ENCODE measurements at places on chromosomes 4 and X. TPM values are rescaled to one million over a fixed set of nuclear protein-coding genes. Genes with fewer than 3 reads are reported as not detected.

Gene PDGFC
- 4.8 TPM for total RNA-seq

Gene DAPP1
- 24.5 TPM for total RNA-seq

Gene AKAP14
- total RNA-seq = not detected

Gene XPNPEP2
- 0.83 TPM for total RNA-seq

Gene HSFX2
- not detected for total RNA-seq

Gene SRPX
- 0.30 TPM for total RNA-seq

Gene DNAAF6
- total RNA-seq = not detected

Gene AMER1
- 3.8 TPM for total RNA-seq

Gene SPRY1
- total RNA-seq = 17.2 TPM

Gene PRR32
- not detected for total RNA-seq

Gene LAP3
- total RNA-seq = 49.6 TPM

Gene TMEM31
- not detected for total RNA-seq

Gene RBM46
- total RNA-seq = not detected

Gene ALAS2
- total RNA-seq = not detected

Gene MEPE
- total RNA-seq = not detected

Gene MANBA
- 27.0 TPM for total RNA-seq

Gene GRIA3
- total RNA-seq = 0.90 TPM

Gene CXCL3
- total RNA-seq = 1.3 TPM

Gene RBM3
- 319 TPM for total RNA-seq

Gene FRG2
- total RNA-seq = not detected

Gene CXCL11
- not detected for total RNA-seq

Gene SH3RF1
- 0.16 TPM for total RNA-seq

Gene TMSB15A
- not detected for total RNA-seq

Gene GAGE12F
- total RNA-seq = not detected

Gene STPG2
- 0.17 TPM for total RNA-seq

Gene REELD1
- 1.4 TPM for total RNA-seq

Gene AMOT
- total RNA-seq = 2.7 TPM

Gene HGFAC
- total RNA-seq = not detected

Gene TGIF2LX
- total RNA-seq = not detected

Gene PLXNA3
- 66.3 TPM for total RNA-seq

Gene SORCS2
- not detected for total RNA-seq

Gene HSFX3
- not detected for total RNA-seq

Gene FAM149A
- not detected for total RNA-seq

Gene ODAM
- total RNA-seq = not detected

Gene NEUROG2
- total RNA-seq = not detected

Gene SHROOM2
- not detected for total RNA-seq

Gene FAM47A
- total RNA-seq = not detected

Gene TMEM144
- total RNA-seq = 0.50 TPM

Gene PABPC4L
- not detected for total RNA-seq

Gene P2RY10
- total RNA-seq = 78.4 TPM

Gene GLOD5
- total RNA-seq = not detected

Gene PPP3CA
- total RNA-seq = 36.9 TPM

Gene GK2
- not detected for total RNA-seq

Gene ATP10D
- total RNA-seq = 4.1 TPM

Gene SNCA
- total RNA-seq = 0.45 TPM

Gene SLIT2
- total RNA-seq = not detected

All from T-helper 17 cell (primary cell).